ENCODE measurements at places on chromosomes 6 and 20.

DNA sequence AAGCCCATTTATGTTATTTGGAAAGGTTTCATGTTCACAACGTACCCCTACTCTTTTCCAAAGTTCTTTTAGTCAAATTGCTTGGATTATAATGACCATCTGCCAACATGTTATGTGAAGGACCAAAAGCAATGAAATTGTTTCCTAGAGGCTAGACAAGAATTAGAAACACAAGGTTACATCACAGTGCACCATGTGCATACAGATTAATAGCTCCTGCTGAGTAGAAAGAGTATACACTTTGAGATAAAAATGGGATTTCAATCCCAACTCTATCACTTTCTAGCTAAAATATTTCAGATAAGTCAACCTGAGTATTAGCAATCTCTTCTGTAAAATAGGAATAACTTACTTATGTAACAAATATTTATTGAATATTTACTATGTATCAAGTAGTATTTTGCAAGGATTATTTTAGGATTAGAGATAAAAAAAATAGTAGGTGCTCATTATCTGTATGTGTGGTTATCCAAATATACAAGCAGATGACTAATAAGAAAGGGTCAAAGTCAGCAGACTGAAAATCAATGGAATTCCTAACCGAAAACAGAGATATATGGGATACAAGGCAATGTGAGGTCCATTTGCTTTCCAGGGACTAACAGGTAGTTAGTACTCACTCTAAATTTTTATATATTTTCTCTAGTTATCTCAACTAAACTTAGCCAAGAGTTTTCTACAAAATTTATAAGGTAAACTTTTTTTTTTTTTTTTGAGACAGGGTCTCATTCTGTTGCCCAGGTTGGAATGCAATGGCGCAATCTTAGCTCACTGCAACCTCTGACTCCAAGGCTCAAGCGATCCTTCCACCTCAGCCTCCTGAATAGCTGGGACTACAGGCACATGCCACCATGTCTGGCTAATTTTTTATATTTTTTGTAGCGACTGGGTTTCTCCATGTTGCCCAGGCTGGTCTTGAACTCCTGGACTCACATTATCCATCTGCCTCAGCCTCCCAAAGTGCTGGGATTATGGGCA lies 127.7 kb downstream of the PDSS2 start:
- DNase-seq, result no peak

- DNase-seq, result no peak
These were observed 72.3 kb downstream of the OR2B2 start for GRCh38 chr6:27839626-27840475.

DNA sequence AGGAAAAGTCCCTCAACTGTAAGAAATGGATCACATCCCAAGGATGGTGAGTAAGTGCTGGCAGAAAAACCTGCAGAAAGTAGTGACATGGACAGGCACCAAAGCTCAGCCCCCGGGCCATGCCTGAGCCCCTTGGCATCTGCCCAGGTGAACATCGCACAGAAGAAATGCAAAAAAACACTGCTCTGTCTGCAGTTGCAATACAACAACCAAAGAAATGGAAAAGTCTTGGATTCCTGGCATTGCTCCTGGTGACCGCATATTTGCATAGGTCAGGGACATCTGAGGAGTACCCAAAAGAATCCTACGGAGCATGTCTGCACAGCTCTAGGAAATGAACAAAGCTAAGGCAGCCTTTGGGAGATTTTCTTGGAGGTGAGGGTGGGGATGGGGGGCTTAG lies 63.1 kb upstream of the PTPRT start:
- DNase-seq, result no peak

- DNase-seq, result no peak
These were observed 16.6 kb downstream of the DCDC2 start for GRCh38 chr6:24340998-24341938.

DNA sequence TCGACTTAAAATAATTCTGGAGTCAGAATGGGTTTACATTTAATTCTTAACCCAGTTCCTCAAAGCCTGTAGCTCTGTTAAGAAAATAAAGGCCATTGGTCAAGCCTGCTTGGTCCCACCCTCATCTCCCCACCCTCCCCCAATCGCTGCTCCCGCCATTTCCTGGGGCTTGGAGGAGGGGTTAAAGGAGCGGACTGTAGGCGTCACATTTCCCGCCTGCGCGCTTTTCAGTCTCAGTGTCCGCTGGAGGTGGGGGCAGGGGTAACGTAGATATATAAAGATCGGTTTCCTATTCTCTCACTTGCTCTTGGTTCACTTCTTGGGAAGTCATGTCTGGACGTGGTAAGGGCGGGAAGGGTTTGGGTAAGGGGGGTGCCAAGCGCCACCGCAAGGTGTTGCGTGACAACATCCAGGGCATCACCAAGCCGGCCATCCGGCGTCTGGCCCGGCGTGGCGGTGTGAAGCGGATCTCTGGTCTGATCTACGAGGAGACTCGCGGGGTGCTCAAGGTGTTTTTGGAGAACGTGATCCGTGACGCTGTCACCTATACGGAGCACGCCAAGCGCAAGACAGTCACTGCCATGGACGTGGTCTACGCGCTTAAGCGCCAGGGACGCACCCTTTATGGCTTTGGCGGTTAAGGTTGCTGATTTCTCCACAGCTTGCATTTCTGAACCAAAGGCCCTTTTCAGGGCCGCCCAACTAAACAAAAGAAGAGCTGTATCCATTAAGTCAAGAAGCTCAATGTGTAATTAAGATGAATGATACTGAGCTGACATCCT lies 58.9 kb downstream of the TRIM38 start:
- no peak for DNase-seq

DNA sequence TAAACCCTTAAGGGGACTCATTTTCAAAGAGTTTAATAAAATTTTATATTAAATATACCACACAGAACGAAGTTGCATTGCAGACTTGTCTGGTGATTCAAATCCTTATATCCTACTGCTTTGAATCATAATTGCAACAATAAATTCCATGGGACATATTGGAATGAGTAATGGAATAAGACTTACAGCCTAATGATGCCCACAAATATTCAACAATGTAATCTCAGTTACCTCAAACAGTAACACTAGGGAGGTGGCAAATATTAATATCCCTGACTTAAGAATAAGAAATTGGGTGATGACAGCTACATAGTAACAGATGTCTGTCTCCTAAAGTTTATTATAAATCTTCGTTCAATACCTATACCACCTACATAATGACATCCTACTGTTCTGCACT lies 52.6 kb downstream of the BMP5 start:
- no peak for DNase-seq

DNA sequence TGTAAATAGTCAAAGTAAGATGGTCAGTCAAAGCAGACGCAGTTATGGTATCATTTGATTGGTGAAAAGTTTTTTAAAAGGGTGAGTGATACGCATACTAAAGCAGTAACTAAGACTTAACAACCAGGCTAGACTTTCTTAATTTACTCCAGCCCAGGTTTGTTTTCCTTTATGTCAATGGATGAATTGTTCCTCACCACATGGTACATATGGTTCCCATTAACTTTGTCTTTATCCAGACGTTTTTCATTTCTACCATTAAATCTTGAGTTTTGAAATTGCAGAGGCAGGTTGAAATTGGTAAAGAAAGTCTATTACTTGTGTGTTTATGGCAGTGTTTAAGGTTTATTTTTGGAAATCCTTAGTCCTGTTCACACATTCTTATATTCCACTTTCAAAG lies 98.5 kb upstream of the SCGN start:
- no peak for DNase-seq
